ENCODE measurements at places on chromosomes 13 and 19.
A peak's percentile ranks its signal among the peaks of the same experiment; 100 is the strongest.

GRCh38 chr13:25887962-25888655 lies 163.7 kb downstream of the SHISA2 start:
- no peak for DNase-seq

DNA sequence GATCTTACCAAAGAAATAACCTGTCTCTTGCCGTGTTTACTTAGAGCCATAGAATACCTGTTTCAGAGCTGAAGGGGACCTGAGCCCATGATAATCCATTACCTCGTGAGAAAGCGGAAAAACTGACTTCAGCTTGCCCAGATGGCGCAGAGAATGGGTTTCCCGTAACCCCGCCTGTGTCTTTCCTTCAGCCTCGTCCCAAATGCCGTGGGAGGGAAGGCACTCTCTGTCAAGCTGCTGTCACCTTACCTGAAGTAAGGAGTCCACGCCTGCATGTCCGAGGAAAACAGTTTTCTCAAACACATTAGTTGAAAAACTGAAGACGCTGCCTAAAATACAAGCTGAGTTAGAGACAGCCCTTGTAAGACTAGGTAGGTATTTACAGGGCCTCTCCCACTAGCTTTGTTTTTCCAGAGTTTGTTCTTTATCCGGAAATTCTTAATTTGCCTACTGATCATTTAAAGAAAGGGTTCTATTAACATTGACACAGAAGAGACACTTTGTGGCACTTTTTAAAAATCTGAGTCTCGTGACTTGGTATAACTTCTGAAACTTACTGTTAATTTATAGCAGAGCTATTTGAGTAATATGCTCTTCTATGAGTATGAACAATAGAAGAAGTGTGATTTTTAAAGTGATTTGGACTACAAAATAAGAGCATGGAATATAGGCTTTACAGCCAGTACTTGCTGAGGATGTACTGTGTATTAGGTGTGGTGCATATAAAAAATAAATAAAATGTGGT lies 1.3 kb upstream of the INTS6 start:
- peak; percentile 23 for DNase-seq

- no peak for DNase-seq
Observed at GRCh38 chr13:75430436-75431209, 51.3 kb downstream of the TBC1D4 start.

DNA sequence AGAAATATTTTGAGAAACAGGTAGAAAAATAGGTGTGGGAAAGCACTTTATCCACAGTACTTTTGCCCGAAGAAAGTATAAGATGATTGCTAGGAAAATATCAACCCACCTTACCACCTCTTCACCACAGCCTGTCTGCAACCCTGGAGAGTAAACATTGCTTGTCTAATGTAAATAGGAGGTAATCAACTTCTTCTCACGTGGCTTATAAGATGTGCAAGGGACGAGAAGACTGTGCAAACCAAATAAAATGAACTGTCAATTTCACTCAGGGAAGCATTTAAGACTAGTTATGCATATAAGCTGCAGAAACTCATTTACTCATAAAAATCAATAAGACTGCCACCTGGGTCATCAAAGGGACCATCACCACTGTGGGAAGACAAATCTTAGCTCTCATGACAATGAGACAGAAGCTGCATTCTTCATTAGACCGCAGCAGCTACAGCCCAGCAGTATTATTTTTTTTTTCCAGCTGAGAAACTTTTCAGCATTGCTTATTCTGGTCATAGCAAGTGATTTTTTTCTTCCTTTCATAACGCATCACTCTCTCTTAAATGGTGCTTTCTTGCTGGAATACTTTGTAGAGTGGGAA lies 807.7 kb upstream of the GPC6 start:
- DNase-seq = no peak

DNA sequence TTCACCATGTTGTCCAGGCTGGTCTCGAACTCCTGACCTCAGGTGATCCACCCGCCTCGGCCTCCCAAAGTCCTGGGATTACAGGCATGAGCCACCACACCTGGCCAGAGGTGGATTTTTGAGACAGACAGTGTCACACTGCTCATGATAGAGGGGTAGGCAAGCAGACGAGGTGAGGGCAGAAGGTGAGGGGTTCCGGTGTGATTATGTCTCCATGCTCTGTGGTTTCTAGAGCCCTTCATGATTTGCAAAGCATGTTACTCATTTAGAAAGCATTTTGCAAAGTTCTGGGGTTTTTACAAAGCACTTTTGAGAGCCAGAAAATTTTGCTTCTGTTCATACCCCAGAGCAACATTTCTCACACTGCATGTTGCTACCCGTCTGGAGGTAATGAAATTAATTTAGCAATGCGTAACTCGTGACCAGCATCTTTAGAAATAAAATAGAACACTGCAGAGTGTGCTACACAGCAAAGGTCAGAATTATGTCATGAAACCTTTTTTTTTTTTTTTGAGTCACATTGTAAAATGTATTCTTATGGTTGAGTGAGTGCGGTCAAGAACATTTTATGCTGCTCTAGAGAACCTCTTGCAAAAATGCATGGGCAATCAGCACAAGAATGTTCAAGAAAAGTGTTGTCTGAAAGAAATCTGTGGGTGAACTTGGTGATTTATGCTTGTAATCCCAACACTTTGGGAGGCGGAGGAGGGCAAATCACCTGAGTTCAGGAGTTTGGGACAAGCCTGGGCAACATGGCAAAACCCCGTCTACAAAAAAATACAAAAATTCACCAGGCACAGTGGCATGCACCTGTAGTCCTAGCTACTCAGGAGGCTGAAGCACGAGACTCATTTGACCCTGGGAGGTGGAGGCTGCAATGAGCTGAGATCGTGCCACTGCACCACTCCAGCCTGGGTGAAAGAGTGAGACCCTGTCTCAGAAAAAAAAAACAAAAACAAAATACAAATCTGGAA lies 58.0 kb downstream of the MAP4K1 start:
- peak; percentile 28 for DNase-seq

- no peak for DNase-seq
Observed at GRCh38 chr13:46662690-46663089, 109.7 kb downstream of the LRCH1 start.

GRCh38 chr13:98927951-98928927 lies 49.6 kb downstream of the DOCK9 start:
- no peak for DNase-seq

DNA sequence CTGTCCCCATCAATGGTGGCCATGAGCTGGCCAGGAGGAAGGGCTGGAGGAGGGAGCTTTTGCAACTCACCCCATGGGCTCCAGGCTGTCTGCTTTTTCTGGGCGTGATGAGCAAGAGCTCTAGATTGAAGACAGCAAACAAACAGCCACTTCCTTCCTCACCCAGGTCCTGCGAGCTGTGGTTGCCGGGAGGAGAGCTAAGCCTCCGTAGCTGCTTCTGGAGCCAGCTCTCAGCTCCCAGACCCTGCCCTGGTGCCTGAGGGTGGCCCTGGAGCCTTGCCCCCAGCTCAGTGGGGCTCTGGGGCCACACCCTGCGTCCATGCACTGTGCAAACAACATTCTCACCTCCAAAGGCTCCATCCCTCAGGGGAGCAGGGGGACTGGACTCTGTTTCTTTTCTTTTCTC lies 6.2 kb downstream of the MYO1F start:
- DNase-seq = peak; percentile 41

- no peak for DNase-seq
Observed at GRCh38 chr19:29812080-29812880, 489 bp downstream of the CCNE1 start.

GRCh38 chr13:112457485-112457884 lies 81.3 kb downstream of the SPACA7 start:
- no peak for DNase-seq

- DNase-seq = no peak
Observed at GRCh38 chr13:25457566-25457965, 85.8 kb downstream of the ATP8A2 start.

GRCh38 chr13:97212004-97212403 lies 10.1 kb upstream of the MBNL2 start:
- DNase-seq = no peak

DNA sequence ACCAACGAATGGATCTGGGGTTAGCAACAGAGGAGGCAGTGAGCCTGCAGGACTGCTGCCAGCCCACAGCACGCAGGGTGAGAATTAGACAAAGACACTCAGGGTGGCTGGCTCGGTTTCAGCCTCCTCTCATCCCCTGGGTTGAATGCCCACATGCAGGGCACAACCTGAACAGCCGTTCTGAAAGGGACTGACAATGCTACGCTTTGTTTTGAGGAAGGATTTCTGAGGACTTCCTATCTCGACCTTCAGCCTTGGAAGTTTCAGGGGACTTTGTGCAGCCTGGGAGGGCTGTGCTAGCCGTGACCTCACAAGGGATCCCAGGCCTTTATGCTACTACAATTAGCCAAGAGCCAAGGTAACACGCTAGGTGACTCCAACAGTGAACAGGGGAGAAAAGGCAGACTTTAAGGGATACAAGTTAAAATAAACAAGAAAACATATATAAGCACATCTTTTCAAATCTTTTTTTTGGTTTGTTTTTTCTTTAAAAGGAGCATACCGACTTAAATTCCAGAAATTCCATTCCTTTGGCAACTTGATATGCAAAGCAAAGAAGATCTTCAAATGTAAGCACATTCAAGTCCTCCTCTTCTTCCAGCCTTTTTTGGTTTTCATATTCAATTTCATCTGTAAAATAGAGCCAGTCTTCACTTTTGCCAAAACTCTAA lies 34.5 kb upstream of the URAD start:
- no peak for DNase-seq

DNA sequence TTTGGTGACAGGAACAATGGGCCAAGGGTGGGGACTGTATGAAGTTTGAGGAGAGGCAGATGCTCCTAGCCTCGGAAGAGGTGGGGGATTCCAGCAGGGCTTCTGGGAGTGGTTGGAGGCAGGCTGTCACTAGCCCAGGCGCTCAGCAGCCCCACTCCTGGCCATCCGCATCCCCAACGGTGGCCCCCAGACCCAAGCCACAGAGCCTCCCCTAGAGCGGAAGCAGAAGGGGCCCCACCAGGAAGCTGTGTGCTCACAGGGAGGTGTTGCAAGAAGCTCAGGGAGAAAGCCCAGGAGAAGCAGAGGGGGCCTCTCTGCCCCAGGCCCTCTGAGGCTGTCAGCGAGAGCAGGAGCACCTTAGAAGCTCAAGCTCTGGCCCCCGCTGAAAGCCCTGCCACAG lies 8.3 kb downstream of the PRAM1 start:
- DNase-seq = no peak

- no peak for DNase-seq
Observed at GRCh38 chr13:47044842-47045241, 148.0 kb upstream of the HTR2A start.

- no peak for DNase-seq
Observed at GRCh38 chr19:10070730-10071446, 15.2 kb upstream of the SHFL start.

- no peak for DNase-seq
Observed at GRCh38 chr13:85527316-85527715, 271.9 kb downstream of the SLITRK6 start.

Data from stimulated activated naive CD4-positive, alpha-beta T cell treated with Interleukin-2 at 50 U/mL for 16 hours (primary cell).